ENCODE measurements at places on chromosomes 6 and 20. TPM values are rescaled to one million over a fixed set of nuclear protein-coding genes. Genes with fewer than 3 reads are reported as not detected.

The ACSS1 gene
- 8.9 TPM for total RNA-seq

The AKAP7 gene
- total RNA-seq: 43.3 TPM

The OR2H1 gene
- not detected for total RNA-seq

The MICB gene
- total RNA-seq: 0.52 TPM

The SIRPG gene
- total RNA-seq: under 0.01 TPM

The KCNK5 gene
- 1.6 TPM for total RNA-seq

The TMEM151B gene
- total RNA-seq: not detected

The CYP24A1 gene
- 1.0 TPM for total RNA-seq

The YIPF3 gene
- 54.3 TPM for total RNA-seq

The HFE gene
- total RNA-seq: 4.7 TPM

The SLC26A8 gene
- total RNA-seq: under 0.01 TPM

The FRK gene
- total RNA-seq: 1.6 TPM

The SLC22A3 gene
- total RNA-seq: 8.4 TPM

The EFCAB8 gene
- not detected for total RNA-seq

The PAX1 gene
- under 0.01 TPM for total RNA-seq

The EEF1A2 gene
- 255 TPM for total RNA-seq

The NKX2-2 gene
- not detected for total RNA-seq

The HSPA1L gene
- total RNA-seq: 5.2 TPM

Data from skeletal muscle tissue (tissue), 5 donors.